ENCODE measurements at places on chromosomes 5 and 9.

DNA sequence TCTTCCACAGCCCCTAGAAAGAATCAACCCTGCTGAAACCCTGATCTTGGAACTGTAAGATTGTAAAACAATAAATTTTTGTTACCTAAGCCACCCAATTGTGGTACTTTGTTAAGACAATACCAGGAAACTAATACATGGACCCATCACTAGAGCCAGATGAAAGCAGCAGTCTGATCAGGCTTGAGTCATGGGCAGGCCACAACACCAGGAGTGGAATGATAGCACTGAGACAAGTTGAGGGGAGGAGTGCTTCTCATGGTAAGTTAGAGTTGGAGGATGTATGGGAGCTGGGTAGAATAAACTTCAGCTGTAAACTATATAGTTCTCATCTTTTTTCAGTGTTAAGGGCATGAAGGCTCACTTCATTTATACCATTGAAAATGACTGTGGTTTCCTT is 164.4 kb upstream of the OR13F1 start:
- DNase-seq = no peak

GRCh38 chr5:179834120-179834519 is 13.4 kb downstream of the SQSTM1 start:
- DNase-seq = no peak

GRCh38 chr5:138978581-138978980 is 103.4 kb upstream of the LRRTM2 start:
- DNase-seq = no peak

DNA sequence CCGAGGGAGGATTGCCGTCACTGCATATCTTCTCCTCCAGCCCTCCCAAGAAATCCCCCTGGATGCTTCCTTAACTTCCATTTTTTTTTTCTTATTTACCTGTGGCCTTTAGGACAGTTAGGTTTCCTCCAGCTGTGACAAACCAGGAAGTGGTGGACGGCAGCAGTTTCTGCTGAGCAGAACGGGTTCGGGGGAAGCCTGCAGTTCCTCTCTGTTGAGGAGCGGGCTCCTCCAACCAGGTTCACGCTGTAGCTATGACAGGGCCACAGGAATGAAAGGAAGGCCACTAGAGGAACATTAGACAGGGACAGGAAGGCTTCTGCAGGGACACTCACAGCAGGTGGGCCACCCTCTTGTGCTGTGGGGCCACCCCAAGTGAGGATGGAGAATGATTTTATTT is 76.7 kb upstream of the SYK start:
- no peak for DNase-seq

DNA sequence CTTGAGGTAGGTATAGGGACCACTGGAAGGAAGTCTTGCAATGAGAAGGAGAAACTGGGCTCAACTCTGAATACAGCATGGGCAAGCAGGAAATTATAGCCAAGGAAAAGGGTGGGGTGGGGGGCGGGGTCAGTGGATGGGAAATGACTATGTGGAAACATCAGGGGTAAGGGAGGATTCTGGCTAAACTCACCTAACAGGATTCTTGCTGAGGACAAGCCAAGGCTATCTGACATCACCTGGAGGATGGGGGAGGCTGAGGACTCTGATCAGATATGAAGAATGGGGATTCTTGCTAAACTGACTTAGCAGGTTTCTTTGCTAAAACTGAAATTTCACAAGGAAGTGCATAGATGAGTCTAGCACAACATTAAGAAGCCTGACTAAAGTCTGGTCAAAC is 40.8 kb downstream of the CTSL start:
- peak; percentile 73 for DNase-seq

- DNase-seq = no peak
Measured at GRCh38 chr9:105858006-105858690, 163.8 kb downstream of the TMEM38B start.

DNA sequence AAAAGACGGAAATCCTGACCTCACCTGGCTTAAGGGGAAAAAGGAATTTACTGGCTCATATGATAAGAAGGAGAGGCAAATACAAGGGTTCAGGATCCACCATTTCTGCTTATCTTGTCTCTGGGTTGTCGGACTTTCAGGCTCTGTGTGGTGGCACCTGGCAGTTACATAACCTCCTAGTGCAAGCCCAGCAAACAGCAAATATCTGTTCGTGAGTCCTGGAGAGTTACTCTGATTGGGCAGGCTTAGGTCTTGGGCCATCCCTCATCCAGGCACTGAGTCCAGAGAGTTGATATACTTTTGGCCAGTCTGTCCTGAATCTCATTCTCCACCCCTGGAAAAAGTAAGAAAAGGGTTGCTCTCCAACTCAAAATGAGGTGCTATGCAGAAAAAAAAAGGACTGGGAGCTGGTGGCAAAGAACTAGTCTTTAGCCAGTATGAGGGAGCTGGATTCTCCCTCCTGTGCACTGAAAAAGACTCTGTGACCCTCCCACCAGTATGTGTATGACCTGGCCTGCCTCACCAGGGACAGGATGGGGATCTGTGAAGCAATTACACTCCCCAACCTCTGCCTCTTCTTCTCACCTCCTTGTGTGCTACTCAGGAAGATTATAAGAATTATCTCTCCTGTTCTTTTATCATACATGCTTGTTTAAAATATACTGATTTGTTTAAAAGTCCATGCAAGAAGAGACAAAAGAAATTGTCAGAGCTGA is 282.9 kb downstream of the ARHGAP26 start:
- no peak for DNase-seq

DNA sequence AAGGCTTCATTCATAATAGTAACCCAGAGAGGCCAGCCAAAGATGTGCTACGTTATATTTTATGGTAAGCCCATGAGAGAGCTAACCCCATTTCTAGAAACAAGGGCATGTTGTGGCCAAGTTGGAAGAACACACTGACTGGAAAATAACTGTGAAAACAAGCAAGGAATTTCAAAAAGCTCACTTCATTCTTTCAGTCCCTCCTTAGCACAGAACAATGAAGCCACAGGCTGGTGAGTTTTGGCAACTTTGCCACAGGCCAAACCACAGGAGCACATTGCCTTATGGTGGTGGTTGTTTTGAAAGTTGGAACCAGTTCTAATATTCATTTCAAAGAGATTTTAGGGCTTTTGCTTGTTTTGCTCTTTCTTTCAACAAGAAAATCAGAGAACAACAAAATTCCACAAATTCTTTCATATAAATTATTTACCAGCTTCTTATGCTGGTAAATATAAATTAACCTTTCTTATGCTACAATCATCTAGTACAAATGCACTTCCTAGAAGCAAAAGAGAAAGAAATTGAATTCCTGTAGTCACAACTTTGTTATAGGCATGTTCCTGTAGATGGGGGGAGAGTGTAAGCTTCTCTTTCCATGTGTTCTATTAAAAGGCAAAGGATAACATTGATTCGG is 225.4 kb upstream of the RFX3 start:
- DNase-seq = no peak

DNA sequence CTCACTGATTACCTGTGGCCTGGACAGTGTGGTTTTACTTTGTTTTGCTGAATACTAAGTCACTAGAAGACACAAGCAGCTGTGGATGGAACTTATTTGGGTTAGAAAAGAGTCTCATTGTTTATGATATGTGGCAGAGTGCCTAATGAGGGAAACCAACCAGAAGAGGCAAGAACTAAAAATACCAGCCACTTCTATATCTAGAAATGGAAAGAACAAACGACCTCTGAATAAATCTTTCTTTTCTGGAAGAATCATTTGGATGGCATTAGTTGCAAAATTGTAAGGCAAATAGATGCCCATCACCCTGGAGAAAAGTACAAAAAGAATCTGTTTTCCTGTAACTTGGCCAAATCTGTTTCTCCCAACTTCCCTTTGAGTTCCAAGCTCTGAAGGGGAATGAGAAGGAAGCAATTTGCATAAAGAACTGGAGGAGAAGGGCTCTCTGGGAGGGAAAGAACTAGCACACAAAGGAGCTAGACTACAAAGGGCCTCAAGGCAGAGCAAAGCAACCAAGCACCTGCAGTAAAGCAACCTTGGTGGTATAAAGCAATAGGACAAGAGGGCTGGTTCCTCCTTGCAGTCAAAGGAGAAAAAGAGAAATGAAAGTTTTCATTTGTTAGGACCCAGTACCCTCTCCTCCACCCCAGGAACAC is 455.4 kb downstream of the CAAP1 start:
- no peak for DNase-seq

GRCh38 chr9:82574911-82575310 is 488.0 kb downstream of the RASEF start:
- no peak for DNase-seq

DNA sequence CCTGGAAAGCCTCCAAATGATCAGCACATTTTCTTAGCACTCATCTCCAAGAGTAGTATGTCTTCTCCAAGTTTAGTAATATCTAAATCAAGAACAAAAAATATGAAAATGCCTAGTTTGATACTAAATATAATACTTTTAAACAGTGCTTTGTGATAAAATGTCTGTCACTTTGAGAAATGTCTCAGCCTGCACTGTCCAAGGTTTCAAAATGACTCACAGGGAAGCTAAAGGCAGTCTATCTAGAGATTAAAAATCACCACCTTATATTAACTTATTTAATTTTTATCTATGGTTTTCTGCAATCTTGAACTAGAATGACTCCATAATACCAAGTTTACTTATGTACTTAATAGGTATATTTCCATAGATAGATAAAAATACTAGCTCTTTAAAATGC is 633.0 kb upstream of the C9orf72 start:
- no peak for DNase-seq

All from ureter (tissue), 1 donor.